ENCODE measurements at places on chromosomes 16 and 17. TPM values are rescaled to one million over a fixed set of nuclear protein-coding genes. Genes with fewer than 3 reads are reported as not detected.

- DNase-seq = no peak
Observed at GRCh38 chr16:15846510-15846909, 10.3 kb downstream of the MYH11 start.

RASL10B gene
- 15.9 TPM for total RNA-seq

- peak; percentile 48 for DNase-seq
Observed at GRCh38 chr17:81049973-81050551, 15.1 kb downstream of the BAIAP2 start.

CTRB2 gene
- not detected for total RNA-seq

DNA sequence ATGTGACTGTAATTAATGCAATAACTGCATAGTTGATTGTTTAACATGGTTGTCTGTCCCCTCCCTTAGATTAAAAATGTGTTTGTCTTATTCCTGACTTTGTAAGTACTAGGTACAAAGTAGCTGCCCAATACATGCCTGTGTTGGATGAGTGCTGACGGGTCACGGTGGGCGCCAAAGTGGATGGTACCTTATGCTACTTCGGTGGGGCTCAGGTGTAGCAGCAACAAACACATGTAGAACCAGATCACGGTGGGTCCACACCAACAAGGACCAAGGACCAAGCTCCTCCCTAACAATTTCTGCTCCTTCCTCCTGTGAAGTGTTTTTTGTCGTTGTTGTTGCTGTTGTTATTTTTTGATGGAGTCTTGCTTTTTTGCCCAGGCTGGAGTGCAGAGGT lies 46.4 kb upstream of the ZFHX3 start:
- no peak for DNase-seq

HSPB9 gene
- total RNA-seq = 0.18 TPM

DNA sequence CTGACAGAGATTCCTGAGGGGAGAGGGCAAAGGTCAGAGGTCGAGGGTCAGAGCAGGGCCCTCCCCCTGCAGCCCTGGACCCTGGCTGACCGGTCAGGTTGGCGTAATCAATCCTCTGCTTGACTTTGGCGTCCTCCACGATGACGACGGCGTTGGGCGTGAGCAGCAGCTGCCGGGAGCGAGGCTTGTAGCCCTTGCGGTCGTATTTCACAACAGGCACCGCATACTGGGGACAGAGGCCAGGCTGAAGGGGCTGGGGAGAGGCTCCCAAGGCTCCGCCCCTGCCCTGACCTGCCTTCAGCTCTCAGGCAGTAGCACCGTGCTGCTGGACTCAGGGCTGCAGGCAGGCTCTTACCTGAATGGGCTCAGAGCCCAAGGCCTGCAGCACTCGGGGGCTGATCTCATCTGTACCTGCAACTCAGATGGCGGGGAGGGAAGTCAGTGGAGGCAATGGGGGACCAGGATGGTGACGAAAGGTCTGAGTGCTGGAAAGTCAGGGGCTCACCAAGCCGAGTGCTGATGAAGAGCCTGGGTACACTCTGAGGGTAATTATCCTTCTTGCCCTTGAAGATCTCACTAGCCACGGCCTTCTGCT lies 12.0 kb upstream of the CRK start:
- DNase-seq = no peak

DNA sequence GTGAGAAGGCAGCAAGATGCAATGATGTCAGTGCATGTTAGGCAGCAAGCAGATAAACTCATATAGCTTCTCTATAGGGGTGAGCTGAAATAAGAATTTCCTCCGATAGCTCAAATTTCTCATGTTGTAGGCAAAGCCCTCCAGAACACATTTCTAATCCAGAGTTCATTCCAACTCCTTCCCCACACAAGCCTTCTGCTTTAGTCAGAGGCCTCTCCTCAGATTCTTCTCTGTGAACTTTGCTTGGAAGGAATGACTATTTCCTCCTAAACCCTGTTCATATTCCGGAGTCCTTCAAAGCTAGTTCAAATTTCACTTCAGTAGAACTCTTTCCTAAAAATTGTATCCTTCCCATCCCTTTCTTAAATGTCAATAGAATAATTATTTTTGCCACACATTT lies 144.8 kb downstream of the KCNJ2 start:
- DNase-seq = no peak

DNA sequence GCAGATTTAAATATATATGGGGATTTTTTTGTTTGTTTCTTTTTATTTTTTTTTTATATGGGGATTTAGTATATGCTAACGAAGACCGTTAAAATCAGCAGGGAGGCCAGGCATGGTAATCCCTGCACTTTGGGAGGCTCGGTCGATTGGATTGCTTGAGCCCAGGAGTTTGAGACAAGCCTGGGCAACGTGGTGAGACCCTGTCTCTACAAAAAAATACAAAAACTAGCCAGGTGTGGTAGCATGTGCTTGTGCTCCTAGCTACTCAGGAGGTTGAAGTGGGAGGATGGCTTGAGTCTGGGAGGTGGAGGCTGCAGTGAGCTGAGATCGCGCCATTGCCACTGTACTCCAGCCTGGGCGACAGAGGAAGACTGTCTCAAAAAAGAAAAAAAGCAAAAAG lies 22.3 kb upstream of the MEIOC start:
- no peak for DNase-seq

DNA sequence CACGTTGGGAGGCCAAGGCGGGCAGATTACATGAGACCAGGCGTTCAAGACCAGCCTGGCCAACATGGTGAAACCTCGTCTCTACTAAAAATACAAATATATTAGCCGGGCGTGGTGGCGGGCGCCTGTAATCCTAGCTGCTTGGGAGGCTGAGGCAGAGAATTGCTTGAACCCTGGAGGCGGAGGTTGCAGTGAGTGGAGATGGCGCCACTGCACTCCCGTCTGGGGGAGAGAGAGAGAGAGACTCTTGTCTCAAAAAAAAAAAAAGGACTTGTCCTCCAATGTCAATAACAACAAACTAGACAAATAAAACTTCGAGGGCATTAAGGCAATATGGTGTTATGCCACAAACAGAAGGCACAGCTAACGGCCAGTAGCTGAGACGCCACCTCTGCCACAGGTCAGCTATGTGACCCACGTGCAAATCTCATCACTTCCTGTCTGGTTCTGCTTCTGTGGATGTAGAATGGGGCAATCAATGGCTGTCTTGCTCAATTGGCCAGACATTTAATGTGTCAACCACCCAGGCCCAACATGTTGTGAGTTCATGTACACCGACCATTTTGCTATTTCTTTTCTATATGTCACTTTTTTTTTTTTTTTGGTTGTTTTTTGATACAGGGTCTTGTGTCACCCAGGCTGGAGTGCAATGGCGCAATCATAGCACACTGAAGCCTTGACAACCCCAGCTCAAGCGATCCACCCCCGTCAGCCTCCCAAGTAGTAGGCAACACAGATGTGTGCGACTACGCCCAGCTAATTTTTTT lies 834 bp upstream of the TXNDC11 start:
- no peak for DNase-seq

DNA sequence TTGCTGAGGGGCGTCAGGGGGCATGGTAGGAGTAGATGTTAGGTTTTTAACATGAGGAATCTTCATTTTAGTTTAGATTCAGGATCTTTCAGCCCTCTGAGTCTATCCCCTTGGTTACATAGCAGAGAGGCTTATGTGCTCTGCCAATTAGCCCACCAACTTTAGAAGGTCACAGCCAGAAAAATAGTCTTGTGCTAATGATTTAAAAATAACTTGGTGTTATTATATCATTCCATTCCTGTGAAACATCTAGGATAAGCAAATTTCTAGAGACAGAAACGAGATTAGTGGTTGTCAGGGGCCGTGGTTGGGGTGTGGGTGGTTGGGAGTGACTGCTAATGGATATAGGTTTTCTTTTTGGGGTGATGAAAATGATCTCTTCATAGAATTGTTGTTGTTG lies 183.7 kb downstream of the SNX29 start:
- DNase-seq = no peak

GRCh38 chr16:66409156-66409555 lies 17.9 kb upstream of the BEAN1 start:
- no peak for DNase-seq

GRCh38 chr17:61247439-61247838 lies 152.2 kb upstream of the TBX2 start:
- DNase-seq = no peak

DNA sequence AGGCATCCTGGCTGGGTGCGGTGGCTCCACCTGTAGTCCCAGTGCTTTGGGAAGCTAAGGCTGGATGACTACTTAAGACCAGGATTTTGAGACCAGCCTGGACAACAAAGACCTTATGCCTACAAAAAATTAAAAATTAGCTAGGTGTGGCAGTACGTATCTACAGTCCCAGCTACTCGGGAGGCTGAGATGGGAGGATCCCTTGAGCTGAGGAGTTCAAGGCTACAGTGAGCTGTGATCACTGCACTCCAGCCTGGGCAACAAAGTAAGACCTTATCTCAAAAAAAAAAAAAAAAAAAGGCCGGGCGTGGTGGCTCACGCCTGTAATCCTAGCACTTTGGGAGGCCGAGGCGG lies 6.1 kb downstream of the MVP start:
- DNase-seq = no peak

- DNase-seq = peak; percentile 30
Observed at GRCh38 chr17:28897769-28898526, 415 bp upstream of the FLOT2 start.

DNA sequence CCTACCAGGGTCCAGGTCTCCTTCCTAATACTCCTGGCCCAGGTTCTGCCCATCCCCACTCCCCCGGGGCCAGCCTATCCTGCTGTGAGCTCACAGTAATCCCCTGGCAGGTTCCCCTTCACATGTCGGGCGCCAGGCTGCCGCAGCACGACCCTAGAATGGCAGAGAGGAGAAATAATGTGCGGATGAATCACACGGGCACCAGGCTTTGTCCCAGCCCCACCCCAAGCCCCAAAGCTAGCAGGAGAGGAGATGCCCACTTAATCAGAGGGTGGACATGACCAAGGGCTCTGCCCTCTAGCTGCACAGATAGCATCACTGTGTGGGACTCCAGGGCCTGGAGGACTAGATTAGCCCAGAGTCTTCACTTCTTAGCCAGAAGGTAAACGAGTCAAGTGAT lies 39.5 kb downstream of the ST3GAL2 start:
- no peak for DNase-seq

WNT9B gene
- 0.77 TPM for total RNA-seq

CD300A gene
- not detected for total RNA-seq

DNA sequence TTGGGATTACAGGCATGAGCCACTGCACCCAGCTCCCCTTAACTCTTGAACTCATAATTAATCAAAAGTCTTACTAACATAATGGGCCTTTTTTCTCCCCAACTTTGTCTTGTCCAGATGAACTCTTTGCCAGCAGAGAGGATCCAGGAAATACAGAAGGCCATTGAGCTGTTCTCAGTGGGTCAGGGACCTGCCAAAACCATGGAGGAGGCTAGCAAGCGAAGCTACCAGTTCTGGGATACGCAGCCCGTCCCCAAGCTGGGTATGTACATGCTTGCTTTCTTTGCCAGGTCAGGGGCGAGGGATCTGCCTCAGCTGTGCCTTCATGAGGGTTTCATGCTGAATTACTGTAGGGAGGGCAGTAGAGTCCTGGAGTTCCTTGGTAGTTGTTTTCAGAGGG lies 25.3 kb downstream of the NMT1 start:
- no peak for DNase-seq

DNA sequence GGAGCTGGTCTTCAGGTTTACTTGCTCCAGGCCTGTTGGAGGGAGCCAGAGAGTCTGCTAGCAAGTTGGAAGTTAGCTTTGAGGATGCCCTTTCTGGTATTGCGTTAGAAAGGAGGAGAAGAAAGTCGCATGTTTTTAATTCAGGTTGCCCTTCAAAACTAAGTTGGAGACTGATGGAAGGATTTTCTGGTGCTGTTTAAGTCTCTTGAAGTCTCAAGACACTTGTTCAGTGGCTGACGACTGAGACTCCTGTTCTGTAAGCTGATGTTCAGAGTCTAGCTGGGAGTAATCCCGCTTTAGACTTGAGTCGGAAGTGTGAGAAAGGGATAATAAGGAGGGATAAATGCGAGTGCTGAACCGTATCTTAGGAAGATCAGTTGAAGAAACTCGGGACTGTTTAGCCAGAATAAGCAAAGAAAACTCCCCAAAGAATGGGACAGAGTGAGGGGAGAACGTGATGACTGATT lies 740 bp downstream of the AATF start:
- no peak for DNase-seq

CFAP97D1 gene
- total RNA-seq = not detected

DNA sequence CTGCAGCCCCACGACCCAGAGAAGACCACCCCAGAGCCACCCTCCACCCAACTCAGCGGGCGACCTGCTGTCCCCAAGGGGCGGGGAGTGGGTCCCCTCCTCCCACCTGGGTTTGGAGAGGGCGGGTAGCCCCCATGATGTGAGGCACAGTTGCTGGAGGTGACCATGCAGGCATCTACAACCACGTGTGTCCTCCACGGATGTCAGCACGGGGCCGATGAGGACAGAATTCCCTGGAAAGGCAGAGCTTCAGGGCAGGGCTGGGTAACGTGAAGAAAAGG lies 7.1 kb downstream of the UTS2R start:
- no peak for DNase-seq

TM4SF5 gene
- not detected for total RNA-seq

- no peak for DNase-seq
Observed at GRCh38 chr16:81515281-81515680, 70.7 kb downstream of the CMIP start.

DNA sequence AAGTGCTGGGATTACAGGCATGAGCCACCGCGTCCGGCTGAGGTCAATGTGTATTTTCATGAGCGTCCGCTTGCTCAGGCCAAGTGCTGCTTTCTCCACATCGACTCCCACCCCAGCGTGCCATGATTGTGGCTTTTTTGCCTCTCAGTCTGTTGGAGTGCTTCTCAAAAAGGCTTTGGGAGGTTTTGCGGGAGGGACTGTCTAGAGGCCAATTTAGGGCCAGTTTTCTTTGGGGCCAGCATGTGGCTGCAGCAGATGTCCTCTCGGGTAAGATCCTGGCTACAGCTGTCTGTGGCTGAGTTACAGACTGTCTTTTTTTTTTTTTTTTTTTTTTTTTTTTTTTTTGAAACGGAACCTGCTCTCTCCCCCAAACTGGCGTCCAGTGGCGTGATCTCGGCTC lies 6.5 kb downstream of the C16orf90 start:
- DNase-seq = no peak

KRT40 gene
- total RNA-seq = not detected

WNT3 gene
- 22.7 TPM for total RNA-seq

- no peak for DNase-seq
Observed at GRCh38 chr17:21061158-21061835, 18.5 kb upstream of the USP22 start.

DNA sequence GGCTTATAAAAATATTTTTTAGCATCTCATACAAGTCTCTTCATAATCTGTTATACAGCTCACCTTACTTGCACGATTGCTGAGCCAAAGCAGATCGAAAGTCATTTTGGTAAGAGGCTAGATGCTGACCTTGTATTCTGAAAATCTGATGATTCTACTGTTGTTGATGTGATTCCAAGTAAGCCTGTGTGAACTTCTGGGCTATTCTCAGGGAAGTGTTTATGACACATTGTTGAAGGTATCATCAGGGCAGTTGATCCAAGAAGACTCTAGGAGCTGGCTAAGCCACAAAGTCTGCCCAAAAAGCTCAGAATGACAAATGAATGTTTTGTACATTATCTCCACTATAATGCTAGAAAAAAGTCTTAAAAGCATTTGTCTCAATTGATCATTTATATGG lies 16.0 kb downstream of the OMG start:
- no peak for DNase-seq
